ENCODE measurements at places on chromosomes 4 and X.

DNA sequence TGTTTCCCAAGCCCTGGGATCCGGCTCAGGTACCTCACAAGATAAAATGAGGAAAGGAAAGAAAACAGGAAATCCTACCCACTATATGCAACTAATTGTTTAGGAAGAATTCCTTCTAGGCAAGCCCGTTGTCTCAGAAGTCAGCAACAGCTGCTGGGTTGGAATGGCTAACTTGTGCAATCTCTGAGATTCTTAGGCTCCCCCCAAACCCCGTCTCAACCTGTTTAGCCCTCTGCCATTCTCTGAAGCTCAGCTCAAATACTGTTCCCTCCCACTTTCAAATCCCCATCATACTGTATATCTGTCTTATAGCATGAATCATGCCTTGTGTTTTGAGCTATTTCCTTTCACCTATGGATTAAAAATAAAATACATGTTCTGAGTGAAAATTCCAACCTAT, 28.9 kb downstream of the STARD8 start:
- no peak for DNase-seq

- DNase-seq = no peak
These were observed 169.6 kb upstream of the GLRA2 start for GRCh38 chrX:14359727-14360126.

DNA sequence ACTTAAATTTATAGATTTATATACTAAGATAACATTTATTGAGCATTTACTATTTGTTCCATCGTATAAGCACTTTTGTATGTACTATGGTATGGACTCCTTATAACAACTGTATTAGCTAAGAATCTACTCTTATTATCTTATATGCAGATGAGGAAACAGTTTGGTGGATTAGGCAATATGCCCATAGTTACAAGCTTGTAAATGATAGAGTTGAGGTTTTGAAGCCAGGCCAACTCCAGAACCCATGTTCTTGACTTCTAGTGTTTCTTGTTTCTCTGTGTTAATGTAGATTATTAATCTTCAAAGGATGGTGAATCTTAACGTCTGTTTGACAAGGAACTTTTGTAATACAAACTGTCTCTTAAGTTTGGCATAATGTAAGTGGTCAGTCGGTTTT, 71.3 kb downstream of the STIM2 start:
- no peak for DNase-seq

DNA sequence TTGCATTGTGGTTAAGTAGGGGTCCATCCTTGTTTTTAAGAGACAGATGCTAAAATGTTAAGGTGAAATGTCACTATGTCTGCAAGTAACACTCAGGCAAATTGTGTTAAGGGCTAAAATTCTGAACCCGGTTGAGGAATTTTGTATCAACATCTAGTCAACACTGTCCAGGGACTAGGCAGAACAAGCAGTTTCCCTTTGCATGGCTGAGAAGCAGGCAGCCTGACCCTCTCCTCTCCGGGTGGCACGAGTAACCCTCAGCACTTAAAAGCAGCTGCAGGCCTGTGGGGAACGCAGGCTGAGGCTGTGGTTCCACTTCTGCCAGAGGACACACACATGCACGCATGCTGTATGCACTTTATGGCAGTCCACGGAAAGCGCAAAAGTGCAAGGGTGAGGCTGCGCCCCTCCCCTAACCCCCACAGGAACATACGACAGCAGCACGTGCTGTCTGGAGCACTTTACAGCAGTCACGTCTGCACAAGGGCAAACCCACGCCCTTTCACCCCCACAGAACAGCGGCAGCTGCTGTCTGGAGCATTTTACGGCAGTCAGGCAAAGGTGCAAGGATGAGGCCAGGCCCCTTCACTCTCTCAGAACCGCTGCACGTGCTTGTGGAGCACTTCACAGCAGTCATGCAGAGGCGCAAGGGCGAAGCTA, 619 bp upstream of the MPC1L start:
- no peak for DNase-seq

DNA sequence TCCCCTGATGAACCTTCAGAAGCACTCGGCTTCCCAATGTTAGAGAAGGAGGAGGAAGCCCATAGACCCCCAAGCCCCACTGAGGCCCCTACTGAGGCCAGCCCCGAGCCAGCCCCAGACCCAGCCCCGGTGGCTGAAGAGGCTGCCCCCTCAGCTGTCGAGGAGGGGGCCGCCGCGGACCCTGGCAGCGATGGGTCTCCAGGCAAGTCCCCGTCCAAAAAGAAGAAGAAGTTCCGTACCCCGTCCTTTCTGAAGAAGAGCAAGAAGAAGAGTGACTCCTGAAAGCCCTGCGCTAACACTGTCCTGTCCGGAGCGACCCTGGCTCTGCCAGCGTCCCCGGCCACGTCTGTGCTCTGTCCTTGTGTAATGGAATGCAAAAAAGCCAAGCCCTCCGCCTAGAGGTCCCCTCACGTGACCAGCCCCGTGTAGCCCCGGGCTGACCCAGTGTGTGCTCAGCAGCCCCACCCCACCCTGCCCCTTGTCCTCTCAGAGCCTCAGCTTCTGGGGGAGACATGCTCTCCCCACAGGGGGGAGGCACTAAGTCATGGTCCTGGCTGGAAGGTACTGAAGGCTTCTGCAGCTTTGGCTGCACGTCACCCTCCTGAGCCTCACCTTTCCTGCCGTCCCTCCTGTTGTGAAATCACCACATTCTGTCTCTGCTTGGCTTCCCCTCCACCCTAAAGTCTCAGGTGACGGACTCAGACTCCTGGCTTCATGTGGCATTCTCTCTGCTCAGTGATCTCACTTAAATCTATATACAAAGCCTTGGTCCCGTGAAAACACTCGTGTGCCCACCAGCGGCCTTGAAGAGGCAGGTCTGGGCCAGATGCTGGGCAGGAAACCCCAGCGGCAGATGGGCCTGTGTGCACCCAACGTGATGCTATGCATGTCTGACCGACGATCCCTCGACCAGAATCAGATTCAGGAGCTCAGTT, 34.7 kb downstream of the NOP14 start:
- DNase-seq = no peak

GRCh38 chrX:36721990-36722389, 286.2 kb upstream of the FAM47C start:
- DNase-seq = no peak

DNA sequence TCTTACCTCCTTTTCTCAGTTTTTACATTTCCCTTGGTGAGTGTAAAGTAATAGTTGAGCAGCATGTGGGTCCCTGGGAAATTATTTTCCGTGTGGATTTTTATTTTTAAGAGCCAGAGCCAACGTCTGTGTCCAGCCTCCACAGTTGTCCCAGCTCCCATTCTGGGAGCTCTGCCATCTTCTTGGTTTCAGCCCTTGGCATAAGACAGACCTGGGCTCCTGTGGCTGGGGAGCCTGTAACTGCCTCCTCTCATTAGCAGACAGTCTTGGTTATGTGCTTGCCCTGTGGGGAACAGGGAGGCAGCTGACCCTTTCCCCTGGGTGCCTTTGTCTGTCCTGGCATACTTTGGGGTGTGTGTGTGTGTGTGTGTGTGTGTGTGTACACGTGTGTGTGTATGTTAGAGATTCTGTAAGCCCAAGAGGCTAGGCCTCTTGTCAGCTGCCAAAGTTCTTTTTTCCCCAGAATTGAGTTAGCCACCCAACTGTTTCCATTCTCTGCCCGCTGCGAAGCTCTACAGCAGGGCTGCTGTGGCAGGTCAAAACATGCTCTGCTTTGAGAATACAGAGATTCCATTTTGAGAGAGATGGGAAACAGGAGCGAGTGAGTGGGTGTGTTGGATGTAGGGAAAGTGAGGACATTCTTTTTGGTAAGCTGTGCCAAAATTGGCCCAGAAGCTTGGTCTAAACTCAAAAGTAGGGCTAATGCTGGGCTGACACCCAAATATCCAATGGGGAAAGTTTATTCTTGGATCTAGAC, 140.7 kb downstream of the TMEM164 start:
- peak; percentile 29 for DNase-seq

- no peak for DNase-seq
These were observed 151.8 kb downstream of the SMIM20 start for GRCh38 chr4:26065833-26066232.

DNA sequence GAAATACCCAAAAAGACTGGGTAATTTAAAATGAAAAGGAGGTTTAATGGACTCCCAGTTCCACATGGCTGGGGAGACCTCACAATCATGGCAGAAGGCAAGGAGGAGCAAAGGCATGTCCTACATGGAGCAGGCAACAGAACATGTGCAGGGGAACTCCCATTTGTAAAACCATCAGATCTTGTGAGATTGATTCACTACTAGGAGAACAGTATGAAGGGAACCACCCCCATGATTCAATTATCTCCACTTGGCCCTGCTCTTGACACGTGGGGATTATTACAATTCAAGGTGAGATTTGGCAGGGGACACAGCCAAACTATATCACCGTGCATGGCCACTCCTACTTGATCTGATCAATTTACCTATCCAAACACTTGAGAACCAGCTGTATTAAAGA, 131.5 kb upstream of the LDB2 start:
- DNase-seq = no peak

DNA sequence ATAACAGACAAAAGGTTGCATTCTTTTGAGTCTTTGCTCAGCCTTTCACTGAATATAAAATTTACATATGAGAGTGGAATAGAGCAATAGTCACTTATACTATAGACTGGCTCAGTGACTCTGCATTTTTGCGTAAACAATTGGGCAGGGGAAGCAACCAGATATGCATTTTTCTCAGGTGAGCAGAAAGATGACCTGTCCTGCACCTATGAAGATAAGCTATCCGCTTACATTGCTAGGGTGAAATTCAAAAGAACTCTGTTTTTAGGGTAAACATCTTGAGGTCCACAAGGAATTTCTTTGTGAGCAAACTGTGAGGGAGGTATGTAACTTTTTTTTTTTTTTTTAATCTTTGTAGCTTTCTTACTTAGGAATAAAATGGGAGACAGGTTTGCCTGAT, 602.4 kb upstream of the PRKX start:
- DNase-seq = no peak

GRCh38 chrX:43357741-43358140, 298.4 kb upstream of the MAOA start:
- DNase-seq = no peak

GRCh38 chr4:8862800-8863685, 8.6 kb downstream of the HMX1 start:
- no peak for DNase-seq

GRCh38 chr4:115851918-115852766, 738.7 kb upstream of the NDST4 start:
- peak; percentile 56 for DNase-seq

GRCh38 chr4:186151499-186151898, 39.9 kb upstream of the CYP4V2 start:
- no peak for DNase-seq

GRCh38 chrX:42976746-42977366, 198.9 kb upstream of the PPP1R2C start:
- DNase-seq = no peak

DNA sequence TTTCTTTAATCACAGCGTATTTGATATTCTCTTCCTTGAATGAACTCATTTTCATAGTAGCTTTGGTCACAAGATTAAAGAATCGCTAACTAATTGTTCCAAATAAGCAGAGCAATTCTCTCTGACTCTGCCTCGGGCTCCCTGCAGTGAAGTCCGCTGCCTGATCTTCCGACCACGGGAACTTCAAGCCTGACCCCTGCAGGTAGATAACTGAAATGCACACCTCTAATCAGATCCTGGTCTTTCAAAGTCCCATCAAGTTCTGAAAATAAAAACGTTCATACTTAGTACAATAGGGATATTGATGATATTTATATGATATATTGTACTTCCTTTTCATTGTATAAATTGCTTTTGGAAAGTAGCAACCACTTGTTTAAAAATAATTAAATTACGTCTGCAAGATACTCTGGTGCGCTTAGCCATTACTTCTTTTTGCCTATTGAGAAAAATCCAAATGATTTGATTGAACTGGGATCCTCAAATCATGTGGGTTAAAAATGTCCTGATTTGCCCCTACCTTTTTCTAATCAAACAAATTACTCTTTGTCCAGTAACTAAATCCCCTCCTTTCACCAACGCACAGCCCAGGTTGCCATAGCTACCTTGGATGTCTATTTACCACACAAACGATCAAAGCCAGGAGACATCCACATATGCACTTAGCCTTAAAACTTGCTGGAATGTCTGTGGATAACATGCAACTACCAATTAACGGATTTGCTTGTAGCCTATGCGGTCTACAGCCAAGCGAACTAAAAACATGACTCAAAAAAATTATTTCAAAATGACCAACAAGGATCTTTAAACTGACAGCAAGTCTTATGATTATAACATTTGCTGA, 4.2 kb downstream of the MID1 start:
- DNase-seq = peak; percentile 67

DNA sequence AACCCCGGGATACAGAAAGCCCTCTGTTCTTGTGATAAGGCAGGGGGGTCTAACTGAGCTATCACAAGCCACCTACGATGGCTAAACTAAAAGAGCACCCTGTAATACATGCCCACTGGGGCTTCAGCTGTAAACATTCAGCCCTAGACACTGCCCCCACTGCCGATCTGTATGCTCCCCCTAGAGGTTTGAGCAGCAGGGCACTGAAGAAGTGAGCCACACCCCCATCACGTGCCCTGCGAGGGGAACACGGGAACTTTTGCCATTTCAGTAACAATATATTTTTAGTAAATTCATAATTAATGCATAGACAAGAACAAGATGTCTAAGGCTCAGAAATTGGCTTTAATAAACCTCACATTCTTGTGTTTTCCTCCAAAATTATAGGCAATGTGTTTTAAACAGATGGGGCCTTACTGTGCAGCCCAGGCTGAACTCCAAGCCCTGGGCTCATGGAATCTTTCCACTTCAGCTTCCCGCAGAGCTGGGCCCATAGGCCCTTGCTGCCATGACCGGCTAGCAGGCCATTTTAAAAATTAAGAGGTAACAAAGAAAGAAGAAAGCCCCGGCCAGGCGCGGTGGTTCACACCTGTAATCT, 235.3 kb upstream of the SFRP2 start:
- DNase-seq = no peak

- no peak for DNase-seq
These were observed 146.9 kb upstream of the FGF13 start for GRCh38 chrX:138858438-138858837.

DNA sequence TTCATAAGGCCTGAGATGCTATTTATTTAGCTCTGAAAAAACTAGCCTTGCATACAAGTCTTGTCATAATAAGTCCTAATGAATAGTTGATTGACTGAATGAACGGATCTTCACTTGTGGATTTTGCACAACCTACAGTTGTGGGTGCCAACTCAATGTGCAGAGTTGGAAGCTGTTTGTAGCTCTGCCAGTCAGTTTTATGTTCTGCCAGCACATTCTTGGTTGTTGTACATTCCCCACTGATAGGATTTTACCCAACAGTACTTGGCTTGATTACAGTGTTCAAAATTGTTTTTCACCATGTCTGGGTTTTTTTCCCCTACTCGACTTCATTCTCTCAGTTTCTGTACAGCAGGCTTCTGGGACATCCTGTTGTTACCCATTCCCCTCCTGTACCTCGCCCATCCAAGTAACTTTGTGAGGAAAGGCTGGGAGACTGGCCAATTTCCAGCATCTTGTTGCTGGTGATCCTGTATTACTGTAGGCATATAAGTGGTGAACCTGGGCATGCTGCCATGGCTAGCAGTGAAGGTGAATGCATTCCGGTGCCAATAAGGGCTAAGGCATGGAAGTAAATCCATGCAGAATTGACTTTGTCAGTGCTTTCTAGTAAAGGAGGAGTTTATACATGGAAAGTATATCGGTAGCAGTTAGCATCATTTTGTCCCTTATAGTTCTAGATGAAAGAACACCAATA, 22.8 kb downstream of the IL1RAPL1 start:
- no peak for DNase-seq

Measured in pons (tissue), 1 donor.